Activated CD8-positive, alpha-beta memory T cell treated with anti-CD3 and anti-CD28 coated beads for 1 hour (primary cell): ENCODE measurements at places on chromosomes 7 and 10.

GRCh38 chr7:27191161-27191731, 6.2 kb upstream of the HOXA11 start:
- DNase-seq, result no peak

DNA sequence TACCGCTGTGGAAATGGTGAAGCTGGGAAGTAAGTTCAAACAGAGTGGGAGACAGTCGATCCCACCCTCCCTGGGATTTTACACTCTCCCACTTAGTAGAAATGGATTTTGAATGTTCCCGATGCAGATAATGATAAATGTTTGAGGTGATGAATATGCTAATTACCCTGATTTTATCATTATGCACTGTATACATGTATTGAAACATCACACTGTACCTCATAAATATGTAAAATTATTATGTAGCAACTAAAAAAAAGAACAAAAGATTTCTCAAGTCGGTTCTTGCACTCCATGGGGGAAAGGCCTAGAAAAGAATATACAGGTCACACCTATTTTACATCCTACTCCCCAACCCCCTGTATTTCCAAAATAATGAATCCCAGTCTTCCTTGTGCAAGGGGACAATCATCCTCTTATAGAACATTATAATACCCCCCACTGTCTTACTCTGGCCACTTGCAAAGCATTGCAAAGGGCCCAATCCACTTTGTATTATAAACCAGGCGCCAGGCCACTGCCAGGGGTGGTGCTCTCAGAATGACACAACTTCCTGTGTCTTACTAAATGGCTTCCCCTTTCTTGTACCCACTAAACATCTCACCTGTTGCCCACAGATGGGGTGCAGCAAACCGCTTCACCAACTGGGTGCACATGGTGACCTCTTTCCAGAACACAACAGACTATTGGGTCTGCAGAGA, 20.6 kb upstream of the OR2AE1 start:
- no peak for DNase-seq

- no peak for DNase-seq
Observed at GRCh38 chr7:27602766-27603165, 59.9 kb downstream of the HIBADH start.

DNA sequence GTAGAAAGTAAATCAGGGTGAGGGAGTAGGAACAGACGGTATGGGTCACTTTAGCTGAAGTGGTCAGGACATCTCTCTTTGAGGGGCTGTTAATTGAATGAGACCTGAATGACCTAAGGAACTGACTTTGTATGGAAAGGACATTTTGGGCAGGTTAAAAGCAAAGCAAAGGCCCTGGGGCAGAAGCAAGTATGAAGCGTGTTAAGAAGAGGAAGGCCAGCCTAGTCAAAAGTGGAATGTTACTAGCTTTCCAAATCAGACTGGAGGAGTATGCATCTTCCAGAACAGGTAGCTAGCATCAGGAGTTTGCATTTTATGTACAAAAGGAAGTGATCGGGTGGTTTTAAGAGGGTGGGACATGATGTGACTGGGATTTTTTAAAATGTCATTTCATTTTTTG, 70.9 kb upstream of the PCGF5 start:
- DNase-seq, result no peak

GRCh38 chr7:155702616-155703015, 58.2 kb downstream of the RBM33 start:
- DNase-seq, result no peak

DNA sequence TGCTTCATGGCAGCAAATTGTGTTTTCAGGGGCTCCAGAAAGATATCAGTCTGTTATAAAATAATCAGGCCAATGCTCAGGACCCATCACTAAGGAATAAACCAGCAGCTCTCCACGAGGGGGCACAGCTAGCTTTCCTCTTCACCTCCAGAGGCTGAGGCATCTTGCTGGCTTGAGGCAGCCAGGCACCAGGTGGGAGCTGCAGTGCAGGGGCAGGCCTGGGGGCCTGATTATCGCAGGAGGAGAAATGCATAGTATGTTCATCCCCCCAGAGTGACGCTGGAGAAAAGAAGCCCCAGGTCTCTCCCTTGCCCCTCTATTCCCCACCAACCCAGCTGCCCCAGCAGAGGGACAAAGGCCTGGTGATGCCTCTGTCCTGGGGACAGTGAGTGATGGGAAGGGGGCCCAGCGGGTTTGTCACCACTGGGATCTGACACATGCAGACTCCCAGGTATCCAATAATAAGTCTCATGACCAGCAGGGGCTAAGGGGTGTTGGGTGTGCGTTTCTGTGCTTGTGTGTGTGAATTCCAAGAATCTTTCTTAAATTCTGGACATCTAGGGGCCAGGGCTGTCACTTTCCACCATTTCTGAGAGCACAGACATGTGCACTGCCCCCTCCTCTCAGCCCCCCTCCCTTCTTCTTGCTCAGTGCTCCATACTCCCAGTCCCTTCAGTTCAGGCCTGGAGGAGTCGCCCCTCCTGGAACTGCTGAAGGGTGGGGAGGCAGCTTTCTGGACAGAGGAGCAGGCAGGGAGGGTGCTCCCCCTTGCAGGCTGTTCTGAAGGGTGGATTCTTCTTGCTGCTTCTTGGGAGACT, 128.1 kb upstream of the FAM20C start:
- DNase-seq, result no peak

GRCh38 chr7:31256506-31256905, 84.0 kb downstream of the NEUROD6 start:
- DNase-seq, result no peak

- no peak for DNase-seq
Observed at GRCh38 chr7:95322854-95323253, 1.5 kb downstream of the PON1 start.

DNA sequence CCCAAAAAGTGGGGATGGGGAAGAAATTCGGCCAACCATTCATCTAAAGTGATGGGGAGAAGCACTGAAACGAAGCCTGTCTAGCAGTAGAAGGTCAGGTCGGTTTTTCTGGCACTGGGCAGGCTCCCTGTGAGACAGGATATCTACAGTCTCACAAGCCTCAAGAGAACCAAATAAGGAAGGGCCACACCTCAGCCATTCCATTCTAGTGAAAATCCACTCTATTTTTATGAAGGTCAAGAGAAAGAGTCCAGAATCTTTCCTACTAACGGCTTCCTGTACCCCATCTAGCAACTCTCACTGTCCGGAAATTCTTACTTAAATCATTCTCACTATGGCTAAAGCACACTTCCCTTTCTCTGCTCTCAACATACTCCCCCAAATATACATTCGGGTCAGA, 267.1 kb downstream of the PRPF18 start:
- no peak for DNase-seq

DNA sequence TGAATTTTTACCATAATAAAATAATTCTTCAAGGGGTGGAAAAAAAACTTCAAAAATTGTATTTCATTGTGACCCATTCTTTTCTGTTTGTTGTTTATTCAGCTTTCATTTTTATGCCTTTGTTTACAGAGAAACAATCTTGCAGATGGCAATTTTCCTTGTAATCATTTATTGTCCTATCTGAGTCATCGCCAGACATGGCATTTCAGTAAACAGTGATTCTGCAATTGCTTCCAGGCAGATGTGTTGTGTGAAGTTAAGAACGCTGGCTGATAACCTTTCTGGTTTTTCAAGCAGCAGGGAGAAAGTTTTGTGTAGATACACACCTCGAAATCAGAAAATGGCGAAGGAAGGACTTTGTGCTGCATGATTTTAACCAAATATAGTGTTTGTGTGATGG, 80.7 kb upstream of the RPA3 start:
- no peak for DNase-seq

DNA sequence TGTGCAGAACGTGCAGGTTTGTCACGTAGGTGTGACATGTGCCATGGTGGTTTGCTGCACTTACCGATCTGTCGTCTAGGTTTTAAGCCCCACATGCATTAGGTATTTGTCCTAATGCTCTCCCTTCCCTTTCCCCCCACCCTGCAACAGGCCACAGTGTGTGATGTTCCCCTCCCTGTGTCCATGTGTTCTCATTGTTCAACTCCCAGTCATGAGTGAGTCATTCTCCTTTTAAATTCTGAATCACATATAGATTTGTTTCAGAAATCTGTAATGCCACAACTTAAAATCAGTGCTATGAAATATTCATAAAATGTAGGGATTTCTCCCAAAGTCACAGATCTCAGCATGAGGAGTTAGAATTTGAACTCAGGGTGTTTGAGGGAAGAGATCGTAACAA, 552.5 kb upstream of the MBL2 start:
- DNase-seq, result no peak

DNA sequence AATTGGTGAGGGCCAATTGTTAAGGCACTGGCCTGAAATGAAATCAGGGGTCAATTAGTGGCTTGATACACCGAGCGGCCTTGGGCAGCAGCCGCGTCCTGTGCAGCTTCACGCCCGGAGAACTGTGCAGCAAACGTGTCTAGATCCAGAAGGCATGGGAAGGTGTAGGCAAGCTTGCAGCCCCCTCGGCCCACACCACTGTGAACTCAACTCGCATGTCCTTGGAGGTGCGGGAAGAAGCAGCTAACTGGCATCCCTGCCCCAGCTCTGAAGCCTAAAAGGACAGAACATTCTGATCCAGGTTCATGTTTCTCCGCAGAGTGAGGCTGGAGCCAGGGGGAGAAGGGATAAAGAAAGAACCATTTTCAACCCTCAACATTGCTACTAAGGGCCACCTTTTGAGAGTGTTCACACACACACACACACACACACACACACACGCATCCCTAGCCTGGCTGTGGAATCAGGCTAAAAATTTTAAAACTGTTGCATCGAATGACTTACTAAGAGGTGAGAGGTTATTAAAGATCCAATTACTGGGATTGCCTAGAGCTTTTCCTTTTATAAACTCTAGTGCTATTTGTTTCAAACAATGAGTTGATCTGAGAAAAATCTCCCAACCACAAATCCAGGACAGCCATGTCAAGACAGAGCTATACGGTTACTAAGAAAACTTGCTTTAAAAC, 104.0 kb downstream of the PARP12 start:
- DNase-seq, result no peak

DNA sequence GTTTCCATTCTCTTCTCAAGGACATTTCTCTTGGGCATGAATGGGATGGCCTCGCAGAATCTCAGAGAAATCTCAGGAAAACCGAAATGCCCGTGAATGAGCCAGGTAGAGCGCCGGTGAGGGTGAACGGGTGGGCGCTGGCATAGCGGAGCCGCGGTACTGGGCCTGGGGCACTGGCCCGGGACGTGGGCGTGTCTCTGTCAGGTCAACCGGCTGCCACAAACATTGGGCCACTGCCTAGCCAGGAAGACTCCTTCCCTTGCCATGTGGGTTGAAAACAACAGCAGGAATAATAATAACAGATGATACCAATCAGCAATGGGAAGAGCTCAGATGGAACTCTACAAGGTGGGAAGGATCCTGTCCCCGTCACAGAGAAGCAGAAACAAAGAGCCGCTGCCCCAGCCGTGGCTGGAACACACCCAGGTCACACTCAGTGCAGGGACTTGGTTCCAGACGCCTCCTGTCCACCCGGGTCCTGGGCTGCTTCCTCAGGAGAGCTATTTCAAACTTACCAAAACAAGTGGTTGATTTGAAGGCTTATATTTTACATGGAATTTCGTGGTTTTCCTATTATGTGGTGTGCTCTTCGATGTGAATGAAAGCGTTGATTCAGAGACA, 51.1 kb upstream of the EBF3 start:
- DNase-seq, result no peak

DNA sequence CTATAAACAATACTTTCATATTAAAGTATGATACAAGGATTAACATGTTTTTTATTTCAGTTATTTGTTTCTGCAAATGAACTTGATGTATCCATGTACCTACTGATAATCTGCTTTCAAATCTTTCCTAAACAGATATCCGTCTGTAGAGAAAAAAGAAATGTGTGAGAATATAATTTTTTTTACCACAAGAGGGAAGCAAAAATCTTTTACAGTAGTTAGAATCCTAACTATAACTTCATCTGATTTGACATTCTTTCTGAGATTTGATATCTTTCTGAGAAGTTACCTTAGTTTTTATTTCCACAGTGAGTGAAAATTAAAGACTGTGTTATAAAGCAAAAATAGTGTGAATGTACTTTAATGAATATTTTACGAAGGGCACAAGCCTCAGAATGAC, 203.9 kb upstream of the PCLO start:
- no peak for DNase-seq

GRCh38 chr7:158377800-158378623, 209.6 kb downstream of the PTPRN2 start:
- DNase-seq, result no peak

DNA sequence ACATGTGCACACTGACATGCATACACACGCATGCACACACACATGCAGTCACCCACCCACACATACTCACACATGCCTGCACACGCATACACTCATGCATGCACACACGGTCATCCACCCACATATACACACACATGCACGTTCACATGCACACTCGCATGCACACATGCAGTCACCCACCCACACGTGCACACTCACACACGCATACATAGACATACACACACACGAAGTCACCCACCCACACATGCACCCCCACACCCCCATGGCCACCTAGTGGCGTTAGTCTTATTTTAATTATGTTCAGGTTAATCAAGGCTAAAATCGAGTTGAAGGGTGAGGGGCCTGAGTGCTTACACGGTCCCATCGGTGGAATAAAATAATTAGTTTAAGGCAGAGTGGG, 96.8 kb downstream of the DNAJB6 start:
- DNase-seq, result no peak

- no peak for DNase-seq
Observed at GRCh38 chr7:136018104-136018503, 40.9 kb upstream of the MTPN start.

DNA sequence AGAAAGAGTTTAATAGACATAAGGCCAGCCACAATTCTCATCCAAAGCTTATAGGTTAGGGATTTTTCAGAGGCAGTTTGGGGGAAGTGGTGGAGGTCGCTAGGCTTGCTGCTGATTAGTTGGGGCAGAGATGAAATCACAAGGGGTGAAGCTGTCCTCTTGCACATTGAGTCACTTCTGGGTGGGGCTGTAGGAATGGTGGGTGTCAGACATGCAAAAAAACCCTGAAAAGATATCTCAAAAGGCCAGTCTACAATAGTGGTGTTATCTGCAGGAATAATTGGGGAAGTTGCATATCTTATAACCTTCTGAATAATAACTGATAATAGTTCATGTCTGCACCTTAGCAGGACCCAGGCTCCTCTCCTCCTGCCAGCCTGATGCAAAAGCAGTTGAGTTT, 2.1 kb downstream of the FAM24B start:
- no peak for DNase-seq

GRCh38 chr7:22814261-22815208, 8.1 kb downstream of the TOMM7 start:
- DNase-seq, result no peak

- no peak for DNase-seq
Observed at GRCh38 chr10:130553826-130554225, 417.6 kb downstream of the GLRX3 start.

- DNase-seq, result no peak
Observed at GRCh38 chr10:117552156-117552631, 9.6 kb downstream of the EMX2 start.
